ENCODE measurements at places on chromosomes 12 and 14. TPM values are rescaled to one million over a fixed set of nuclear protein-coding genes. Genes with fewer than 3 reads are reported as not detected.

GRCh38 chr14:105300542-105301102 lies at the start of gene BRF1:
Gene BRF1, minus strand, starts transcription at chr14:105301001. Its CDS starts 372 bp downstream, at chr14:105300629.
- peak; percentile 96 for DNase-seq

DNA sequence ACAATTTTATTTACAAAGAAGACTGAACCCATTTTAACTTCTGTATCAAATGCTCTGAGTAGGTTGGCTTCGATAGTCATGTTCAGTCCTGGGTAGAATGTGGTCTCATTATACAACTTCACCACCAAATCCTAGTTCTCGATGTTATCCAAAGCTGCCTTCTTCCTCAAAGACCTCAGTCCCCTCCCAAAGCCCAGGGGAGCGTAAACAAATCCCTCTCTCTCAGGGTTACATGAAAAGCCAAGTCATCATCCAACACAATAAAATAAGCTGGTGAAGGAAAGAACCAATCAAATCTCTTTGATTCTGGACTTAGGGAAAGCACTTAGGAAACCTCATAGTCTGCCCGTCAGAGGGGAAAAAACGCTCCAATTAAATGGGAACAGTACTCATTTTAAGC lies 9.1 kb downstream of the PTCSC3 start:
- DNase-seq: no peak

DNA sequence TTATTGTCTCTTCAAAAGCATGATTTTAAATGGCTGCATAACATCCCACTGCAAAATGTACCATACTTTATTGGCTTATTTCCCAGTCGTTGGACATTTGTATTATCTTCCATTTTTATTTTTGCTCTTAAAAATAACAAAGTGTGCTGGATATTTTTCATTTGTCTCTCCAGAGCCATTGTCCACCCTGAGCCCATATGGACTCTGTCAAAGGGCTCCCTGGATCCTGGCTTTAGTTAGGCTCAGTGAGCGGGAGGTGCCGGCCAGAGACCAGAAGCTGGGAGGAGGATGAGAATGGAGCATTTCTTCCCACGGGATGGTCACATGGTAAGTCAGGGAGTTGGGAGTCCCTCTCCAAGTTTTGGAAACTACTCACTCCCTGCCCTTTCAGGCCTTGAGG lies 296.9 kb downstream of the NUAK1 start:
- no peak for DNase-seq

DNA sequence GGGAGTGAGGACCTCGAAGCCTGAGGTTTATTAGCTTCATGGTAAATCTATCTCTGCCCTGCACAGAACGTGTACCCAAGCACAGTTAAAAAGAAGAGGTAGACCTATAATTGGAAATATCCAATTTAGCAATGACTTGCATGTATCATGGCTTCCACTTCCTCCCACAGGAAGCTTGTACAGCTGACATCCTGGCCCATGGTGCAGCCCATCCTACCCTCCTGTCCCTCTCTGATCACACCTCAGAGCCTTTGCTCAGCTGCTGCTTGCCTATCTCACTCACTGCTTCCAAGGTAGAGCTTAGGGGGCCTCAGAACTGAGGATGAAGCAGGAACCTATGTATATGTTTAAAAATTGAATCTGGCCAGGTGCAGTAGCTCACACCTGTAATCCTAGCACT lies 4.3 kb upstream of the BCDIN3D start:
- no peak for DNase-seq

The TAS2R13 gene
- 0.32 TPM for total RNA-seq

The DBX2 gene
- not detected for total RNA-seq

DNA sequence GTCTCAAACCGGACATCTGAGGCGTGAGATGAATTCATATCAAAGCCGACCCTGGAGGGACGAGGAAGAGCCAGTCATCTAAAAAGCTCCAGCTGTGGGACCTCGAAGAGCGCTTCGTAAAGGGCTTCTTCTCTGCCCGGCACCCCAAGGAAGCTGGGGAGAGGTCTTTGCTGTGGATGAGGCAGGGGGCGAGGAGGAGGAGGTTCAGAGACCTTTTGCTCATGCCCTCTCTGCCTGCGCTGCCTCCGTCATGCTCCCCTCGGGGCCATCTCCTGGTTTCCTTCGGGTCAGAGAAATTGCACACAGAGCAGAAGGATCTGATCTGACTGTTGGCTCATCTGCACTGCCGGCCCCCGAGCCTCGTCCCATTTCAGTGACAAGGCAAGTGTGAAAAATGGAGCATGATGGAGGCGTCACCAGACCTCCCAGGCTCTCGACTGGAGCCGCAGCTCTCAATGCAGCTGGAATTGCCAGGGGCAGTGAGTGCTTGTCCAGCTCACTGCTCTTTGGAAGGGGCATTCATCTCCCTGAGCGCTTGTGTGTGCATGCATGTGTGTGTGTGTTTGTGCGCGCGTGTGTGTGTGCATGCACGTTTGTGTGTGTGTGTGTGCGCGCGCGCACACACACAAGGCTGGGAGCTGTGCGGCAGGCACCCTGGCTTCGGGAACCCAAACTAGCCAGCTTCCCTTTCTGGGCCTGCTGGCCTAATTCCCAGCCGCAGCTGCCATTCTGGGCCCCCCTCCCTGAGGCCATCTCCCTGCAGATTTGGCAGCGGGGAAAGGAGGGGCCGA lies 9.2 kb downstream of the CABP1 start:
- peak; percentile 33 for DNase-seq

Data from GM23248 (cell line).